ENCODE measurements at places on chromosomes 4 and X.

DNA sequence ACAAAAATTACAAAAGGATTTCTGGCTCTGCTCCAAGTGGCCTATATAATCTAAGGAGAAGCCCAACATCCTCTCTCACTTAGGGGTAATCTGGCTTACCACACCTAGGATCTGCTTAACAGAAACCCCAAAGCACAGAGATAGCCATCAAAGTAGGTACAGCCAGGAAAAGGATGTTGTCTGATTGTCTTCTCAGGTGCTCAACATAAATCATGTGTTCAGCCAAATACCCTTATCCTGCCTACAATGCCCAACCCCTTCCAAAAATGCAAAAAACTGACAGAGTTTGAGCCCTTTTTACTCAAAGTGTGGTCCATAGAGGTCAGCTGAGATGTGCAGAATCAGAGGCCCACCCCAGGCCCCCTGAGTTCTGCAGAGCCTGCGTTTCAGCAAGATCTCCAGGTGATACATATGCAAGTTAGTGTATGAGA lies 53.9 kb downstream of the PPM1K start:
- DNase-seq = no peak

GRCh38 chr4:43360296-43360695 lies 467.8 kb downstream of the GRXCR1 start:
- no peak for DNase-seq

GRCh38 chrX:48715072-48715471 lies 18.5 kb downstream of the SUV39H1 start:
- DNase-seq = peak; percentile 35

DNA sequence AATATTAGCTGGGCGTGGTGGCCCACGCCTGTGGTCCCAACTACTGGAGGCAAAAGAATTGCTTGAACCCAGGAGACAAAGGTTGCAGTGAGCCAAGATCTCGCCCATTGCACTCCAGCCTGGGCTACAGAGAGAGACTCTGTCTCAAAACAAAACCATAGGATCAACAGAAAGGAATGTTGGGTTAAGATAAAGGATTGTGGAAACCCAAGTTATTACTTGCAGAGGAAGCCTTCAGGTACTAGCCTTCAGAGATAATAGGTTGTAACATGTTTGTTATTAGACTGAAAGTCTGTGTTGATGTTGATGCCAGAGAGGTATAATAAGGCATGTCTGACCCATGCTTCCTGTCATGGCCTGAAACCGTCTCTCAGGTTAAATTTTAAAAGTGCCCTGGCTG lies 16.9 kb downstream of the SSX5 start:
- DNase-seq = no peak

DNA sequence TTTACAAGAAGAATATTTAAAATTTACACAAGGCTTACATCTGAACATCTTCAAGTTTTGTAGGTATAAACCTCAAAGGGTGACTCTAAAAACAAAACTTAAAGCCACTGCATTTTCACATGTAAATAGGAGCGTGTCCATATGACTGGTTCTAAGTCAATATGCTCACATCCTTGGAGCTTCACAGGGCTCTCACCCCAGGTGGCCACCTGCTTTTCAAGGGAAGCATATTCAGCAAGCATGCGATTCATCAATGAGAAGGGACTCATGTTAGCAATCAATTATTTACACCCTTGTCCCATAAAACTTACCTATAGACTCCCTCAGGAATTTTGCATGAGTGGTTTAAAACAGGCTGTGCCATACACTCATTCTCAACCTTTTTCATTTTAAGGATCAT lies 17.8 kb upstream of the KLHL34 start:
- DNase-seq = no peak

DNA sequence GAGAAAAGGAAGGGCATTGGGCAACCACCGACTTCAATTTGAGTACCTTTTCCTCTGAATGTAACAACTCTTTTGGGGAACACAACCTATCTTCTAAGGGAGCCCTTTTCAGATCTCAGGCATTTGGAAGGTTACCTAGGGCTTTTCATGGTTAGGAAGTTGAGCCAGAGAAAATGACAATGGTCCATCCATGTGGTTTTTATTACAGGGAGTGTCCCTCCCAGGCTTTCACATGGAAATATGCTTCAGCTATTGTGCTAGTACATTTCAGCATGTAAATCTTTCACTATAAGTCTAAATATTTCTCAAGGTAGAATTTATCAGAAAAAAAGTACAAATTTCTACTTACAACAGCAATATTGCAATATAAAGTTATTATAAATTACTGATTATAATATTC lies 259.8 kb downstream of the IQCM start:
- DNase-seq = no peak

DNA sequence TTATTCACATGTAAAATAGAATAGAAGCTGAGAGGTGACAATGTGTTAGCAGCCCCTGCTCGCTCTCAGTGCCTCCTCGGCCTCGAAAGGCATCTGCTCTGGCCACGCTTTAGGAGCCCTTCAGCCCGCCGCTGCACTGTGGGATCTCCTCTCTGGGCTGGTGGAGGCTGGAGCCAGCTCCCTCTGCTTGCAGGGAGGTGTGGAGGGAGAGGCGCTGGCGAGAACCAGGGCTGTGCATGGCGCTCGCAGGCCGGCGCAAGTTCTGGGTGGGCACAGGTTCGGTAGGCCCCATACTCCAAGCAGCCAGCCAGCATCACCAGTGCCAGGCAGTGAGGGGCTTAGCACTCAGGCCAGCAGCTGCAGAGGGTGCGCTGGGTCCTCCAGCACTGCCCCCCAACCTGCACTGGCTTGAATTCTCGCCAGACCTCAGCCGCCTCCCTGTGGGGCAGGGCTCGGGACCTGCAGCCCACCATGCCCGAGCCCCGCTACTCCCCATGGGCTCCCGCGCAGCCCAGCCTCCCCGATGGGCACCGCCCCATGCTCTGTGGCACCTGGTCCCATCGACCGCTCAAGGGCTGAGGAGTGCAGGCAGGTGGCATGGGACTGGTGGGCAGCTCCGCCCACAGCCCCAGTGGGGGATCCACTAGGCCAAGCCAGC lies 1346.7 kb upstream of the IGFBP7 start:
- no peak for DNase-seq

Data from fibroblast of skin of abdomen (primary cell).